ENCODE measurements at places on chromosomes 2 and 18.
A peak's percentile ranks its signal among the peaks of the same experiment; 100 is the strongest.

- peak; percentile 84 for DNase-seq
Observed at GRCh38 chr18:48541026-48541746, 2.4 kb downstream of the CTIF start.

- DNase-seq = no peak
Observed at GRCh38 chr2:206639636-206640035, 2.7 kb upstream of the FAM237A start.

- DNase-seq = peak; percentile 24
Observed at GRCh38 chr2:854460-854859, 96.2 kb upstream of the SNTG2 start.

GRCh38 chr18:63247926-63248325 lies 71.6 kb downstream of the BCL2 start:
- DNase-seq = no peak

- DNase-seq = peak; percentile 65
Observed at GRCh38 chr2:160584972-160585494, 91.4 kb upstream of the RBMS1 start.

DNA sequence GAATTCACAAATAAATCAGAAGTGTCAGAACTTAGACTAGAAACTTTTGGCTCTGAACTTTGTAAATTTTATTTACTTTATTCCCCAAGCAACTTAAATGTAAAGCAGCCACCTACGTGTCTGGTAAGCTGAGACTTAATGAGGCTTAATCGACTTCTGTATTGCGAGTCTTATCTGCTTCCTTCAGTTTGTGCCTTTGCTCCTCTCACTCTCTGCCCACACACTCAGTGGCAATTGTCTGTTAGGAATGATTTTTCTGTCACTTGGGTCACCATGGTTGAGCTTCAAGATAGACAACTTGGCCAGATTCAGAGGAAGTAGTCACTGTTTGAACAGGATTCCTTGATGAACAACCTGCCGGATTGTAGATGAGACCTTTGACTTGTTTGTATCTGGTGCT lies 691.4 kb upstream of the FSHR start:
- DNase-seq = no peak

DNA sequence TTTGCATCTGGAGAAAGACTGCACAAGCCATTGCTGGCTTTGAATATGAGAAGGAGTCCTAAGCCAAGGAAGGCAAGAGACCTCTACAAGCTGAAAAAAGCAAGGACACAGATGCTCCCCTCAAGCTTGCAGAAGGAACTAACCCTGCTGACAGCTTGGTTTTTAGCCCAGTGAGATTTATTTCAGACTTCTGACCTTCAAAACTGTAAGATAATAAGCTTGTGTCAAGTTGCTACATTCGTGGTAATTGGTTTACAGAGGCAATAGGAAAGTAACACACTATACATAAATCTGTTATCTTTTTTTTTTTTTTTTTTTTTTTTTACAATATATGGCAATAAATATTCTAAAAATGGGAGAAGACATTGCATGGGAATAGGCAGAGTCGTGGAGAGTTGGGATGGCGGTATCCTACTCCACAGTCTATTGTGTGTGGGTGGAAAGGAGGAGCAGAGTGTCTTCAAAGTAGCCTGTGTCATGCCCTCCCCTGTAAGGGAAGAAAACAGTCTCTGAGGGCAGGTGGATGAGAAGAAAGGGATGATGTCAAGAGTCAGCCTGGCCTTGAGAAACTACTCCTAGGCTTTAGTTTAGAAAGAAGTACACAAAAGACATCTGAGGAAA lies 196.9 kb downstream of the THSD7B start:
- DNase-seq = no peak

GRCh38 chr18:3690764-3691066 lies 240.7 kb downstream of the TGIF1 start:
- DNase-seq = no peak

DNA sequence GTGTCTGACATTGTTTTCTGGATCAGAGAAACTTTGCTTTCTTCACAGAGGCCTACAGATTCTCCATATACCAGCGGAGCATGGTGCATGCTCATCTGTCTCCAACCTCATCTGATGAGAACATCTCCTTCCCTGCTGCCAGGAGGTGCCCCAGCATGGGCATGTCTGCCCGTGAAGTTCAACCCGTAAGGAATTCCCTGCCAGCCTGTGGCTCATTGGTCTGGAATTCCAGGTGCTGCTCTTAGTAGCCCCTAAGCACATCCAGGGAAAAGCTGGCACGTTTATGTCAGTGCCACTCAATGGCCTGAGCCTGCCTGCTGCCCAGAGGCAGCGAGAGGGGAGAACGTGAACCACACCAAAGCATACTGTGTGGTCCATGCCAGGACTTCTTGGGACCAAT lies 1.7 kb upstream of the SP100 start:
- DNase-seq = no peak

DNA sequence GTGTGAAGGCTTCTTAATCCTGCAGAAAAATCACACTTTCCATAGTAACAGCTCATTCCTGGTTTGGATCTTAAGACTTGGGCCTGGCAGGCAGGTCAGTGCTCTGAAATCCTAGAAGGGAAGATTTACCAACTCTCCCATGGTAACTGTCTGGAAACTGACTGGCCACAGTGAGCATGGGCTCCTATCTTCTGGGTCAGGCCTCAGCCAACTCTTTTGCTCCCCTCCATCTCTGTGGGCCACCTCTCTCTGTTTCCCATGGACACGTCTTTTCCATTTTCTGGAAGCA lies 86.7 kb downstream of the ACAA2 start:
- peak; percentile 73 for DNase-seq

All from cardiac fibroblast (primary cell).